ENCODE measurements at places on chromosomes 1 and 21.

- peak; percentile 60 for DNase-seq
Observed at GRCh38 chr1:32266921-32267591, 16.0 kb downstream of the LCK start.

- DNase-seq: no peak
Observed at GRCh38 chr21:45262616-45263015, 25.1 kb downstream of the POFUT2 start.

DNA sequence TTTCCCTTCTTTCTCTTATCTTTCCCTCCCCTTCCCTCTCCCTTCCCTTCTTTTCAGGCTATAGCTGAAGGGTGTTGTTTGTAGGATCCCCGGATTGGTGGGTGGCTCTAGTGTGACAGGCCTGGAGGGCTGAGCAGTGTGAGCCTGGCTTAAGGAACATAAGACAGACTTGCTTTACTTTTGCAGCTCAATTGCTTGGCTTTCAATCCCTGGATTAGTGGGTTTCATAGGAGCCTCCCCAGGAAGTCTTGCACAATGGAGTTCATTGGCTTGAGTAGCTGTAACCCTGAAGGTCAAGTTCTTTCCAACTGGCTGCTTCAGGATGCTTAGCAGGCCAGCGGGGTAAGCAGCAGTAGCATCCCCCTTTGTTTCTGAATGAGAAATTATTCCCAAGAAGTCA, 126.7 kb downstream of the CAMTA1 start:
- DNase-seq: no peak

- no peak for DNase-seq
Observed at GRCh38 chr1:101293461-101294051, 56.7 kb downstream of the S1PR1 start.

GRCh38 chr1:201609661-201610318, 70.9 kb downstream of the NAV1 start:
- DNase-seq: no peak

DNA sequence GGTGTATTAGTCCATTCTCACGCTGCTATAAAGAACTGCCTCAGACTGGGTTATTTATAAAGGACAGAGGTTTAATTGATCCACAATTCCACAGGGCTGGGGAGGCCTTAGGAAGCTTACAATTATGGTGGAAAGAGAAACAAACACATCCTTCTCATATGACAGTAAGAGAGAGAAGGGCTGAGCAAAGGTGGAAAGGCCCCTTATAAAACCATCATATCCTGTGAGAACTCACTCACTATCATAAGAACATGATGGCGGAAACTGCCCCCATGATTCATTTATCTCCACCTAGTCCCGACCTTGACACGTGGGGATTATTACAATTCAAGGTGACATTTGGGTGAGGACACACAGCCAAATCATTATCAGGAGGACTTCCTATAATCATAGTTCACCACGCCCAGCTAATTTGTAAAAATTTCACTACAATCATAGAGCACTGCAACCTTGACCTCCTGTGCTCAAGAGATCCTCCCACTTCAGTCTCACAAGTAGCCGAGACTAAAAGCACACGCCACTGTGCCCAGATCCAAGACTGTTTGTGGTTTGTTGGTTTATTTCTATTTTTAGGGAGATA, 164.9 kb downstream of the RERE start:
- no peak for DNase-seq

- no peak for DNase-seq
Observed at GRCh38 chr1:165144757-165145397, 211.6 kb downstream of the LMX1A start.

DNA sequence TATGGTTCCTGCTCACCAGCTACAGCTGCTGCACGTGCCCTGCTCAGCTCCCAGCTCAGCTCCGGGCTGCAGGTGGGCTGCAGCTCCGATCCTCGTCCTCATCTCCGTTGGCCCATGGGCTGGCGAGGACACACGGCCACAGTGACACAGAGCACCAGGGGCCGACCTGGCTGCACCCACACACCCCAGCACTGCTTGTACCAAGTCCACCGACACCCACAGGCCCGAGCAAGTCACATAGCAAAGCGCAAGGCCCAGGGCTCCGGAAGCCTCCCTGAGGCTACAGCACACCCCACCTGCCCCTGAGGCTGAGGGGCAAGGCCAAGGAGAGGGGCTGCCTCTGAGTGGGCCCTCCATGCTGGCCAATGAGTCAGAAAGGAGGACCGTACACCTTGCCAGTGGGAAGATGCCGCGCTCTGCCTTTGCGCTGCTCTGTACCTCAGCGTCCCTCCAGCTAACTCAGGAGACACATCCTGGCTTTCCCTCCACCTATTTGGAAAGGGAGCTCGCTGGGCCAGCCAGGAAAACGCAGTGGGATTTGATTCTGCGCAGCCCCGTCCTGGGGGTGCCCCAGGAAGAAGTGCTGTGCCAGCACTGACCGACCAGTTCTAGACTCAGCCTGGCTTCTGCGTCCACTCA, 124.8 kb downstream of the SIK1 start:
- no peak for DNase-seq
